ENCODE measurements at places on chromosomes 16 and 17.
A peak's percentile ranks its signal among the peaks of the same experiment; 100 is the strongest.

DNA sequence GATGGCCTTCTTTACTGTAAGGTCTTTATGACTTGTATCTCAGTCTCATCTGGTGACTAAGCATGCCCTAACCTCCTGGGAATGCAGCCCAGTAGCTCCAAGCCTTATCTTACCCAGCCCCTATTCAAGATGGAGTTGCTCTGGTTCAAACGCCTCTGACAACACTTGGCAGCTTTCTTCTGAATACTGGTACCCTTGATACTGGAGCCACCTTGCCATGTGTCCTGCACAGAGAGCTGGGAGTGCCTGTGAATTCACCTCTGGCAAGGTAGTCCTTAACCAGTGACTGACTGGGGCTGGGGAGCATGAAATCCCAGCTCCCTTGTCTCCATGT lies 17.2 kb downstream of the NUDT7 start:
- DNase-seq = no peak

DNA sequence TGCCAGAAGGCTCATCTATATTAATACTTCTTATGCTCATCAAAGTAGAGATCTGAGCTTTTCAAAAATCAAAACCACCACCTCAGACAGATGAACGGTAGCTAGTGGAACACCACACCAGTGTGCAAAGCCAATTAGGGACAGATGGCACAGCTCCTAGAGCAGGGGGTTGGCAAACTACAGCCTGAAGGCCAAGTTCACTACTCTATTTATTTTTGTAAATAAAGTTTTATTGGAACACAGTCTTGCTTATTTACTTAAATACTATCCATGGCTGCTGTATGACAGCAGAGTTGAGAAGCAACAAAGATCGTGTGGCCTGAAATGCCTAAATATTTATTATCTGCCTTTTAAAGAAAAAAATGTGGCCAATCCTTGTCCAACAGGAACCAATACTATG lies 56.8 kb downstream of the AMFR start:
- DNase-seq = no peak

GRCh38 chr16:67084345-67085028 lies 25.3 kb upstream of the PHAF1 start:
- DNase-seq = no peak

DNA sequence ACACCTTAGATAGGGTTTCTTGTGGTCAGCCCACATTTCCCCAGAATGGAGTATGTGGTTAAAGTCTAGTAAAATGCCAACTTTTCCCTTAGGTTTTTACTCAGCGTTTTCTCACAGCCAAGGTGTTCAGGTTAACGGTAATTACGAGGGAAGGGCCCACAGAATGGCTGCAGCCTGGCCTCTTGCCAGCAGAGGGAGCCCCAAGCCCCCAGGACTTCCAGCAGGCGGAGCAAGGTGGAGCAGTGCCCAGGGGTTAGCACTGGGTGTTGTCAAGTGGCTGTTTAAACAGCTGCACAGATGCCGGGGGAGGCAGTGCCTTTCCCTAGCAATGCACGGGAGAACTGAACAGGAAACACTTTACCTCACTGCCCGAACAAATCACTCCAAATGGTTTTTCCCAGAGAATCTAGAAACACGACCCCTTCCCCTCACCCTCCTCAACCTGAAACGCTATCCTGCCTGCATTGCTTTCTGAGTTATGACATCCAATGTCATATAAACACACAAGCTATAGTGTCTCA lies 6.6 kb downstream of the PHB1 start:
- peak; percentile 74 for DNase-seq

- no peak for DNase-seq
Observed at GRCh38 chr16:7772722-7773121, 440.1 kb downstream of the RBFOX1 start.

- DNase-seq = no peak
Observed at GRCh38 chr16:23339787-23340186, 37.7 kb downstream of the SCNN1B start.

- DNase-seq = no peak
Observed at GRCh38 chr17:73760439-73760758, 116.2 kb upstream of the SDK2 start.

GRCh38 chr17:82909322-82909904 lies 69.6 kb upstream of the ZNF750 start:
- DNase-seq = no peak

- DNase-seq = no peak
Observed at GRCh38 chr16:66695471-66695934, 1.0 kb downstream of the CMTM4 start.

- DNase-seq = peak; percentile 55
Observed at GRCh38 chr16:578870-579405, 9.2 kb downstream of the PIGQ start.

DNA sequence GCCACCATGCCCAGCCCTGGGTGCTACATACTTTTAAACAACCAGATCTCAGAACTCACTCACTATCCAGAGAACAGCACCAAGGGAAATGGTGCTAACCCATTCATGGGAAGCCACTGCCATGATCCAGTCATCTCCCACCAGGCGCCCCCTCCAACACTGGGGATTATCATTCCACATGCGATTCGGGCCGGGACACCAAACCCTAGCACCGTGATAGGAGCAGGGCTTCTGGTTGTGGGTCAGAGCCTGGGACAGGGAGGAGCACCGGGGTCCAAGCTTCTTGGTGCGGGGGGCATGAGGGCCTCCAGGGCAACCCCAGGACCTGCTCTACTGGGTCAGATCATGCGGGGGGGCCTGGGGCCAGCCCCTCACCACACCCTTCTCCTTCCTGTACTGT lies 4.5 kb downstream of the TMEM235 start:
- DNase-seq = no peak

- DNase-seq = no peak
Observed at GRCh38 chr17:45042346-45043120, 8.9 kb downstream of the DCAKD start.

DNA sequence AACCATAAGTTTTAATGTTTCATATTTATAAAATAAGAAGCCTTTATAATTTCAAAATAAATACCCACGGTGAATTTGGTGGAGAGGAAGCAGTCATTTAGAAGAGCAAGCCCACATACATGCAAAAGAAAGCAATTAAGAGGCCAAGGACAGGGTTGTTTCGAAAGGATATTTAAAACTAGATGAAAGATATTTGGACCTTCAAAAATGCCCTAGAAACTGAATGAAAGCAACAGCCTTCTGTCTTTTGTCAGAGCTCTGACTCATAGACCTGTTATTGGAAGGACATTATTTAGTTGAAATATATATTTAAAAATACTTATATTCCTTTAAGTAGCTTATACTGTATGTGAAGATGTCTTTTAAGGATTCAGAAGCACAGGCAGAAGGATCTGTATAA lies 8.6 kb upstream of the METTL9 start:
- DNase-seq = no peak

DNA sequence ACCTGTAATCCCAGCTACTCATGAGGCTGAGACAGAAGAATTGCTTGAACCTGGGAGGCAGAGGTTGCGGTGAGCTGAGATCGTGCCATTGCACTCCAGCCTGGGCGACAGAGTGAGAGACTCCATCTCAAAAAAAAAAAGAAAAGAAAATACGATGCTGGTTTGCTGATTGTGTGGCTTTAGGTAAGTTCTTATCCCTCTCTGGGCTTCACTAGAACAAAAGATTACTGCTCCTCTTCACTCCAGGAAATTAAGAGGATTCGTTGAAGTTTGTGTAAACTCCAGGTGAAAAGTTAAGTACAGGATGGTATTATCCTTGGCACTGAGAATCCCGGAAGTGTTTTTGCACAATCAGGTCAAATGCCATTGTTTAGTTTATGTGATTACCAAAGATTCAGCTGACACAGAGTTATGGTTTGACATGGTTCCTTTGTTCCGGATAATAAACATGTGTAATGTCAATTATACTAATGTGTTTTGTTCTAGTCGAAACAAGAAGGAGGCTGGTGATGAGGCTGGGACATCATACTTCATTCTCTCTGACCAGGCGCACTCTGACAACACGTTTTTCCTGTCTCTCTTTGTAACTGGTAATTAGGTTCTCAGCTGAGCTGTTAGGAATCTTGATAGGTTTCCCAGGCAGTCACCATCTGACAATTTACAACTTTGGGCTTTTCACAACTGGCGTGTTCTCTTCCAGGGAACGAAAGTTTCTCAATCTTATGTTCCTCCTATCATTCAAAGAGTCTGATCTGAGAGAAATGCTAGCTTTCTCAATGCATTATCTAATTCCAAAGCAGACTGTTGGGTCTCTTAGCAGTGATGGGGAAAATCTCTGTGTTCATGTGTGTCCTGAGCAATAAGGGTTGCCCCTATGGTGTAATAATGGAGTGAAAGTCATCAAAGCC lies 10.8 kb upstream of the TAOK1 start:
- no peak for DNase-seq

DNA sequence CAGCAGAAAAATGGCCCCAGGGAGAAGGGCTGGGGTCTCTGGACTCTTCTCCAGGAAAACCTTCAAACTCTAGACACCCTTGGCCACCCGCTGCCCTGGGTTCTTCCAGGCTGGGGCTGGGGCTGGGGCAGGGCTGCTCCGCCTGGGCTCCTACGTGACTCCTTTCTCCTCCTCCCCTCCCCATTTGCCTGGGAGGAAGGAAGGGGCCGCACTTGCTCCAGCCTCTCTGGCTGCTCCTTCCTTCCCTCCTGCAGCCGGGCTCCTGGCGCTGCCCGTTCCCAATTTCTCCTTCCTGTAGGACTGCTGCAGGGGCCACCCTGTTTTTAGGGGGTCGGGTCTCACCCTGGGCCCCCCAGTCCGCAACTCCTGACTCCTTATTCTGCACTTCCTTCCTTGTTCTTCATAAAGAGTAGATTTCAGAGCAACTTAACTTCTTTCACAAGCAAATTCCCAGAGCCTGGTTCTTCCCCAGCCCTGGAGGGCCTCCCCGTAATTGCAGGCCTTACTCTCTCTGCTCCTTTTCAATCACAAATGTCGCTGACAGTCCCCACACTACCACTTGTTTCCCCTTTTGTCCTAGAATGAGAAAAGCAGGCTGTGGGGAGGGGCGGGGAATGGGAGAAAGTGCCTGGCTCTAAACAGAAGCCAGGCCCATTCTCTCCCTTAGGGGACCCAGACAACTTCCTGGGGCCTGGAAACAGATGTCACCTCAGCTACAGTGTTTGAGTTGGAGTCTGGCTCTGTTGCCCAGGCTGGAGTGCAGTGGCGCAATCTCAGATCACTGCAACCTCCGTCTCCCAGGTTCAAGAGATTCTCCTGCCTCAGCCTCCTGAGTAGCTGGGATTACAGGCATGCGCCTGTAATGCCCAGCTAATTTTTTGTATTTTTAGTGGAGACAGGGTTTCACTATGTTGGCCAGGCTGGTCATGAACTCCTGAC lies 137.8 kb downstream of the ENGASE start:
- DNase-seq = no peak

DNA sequence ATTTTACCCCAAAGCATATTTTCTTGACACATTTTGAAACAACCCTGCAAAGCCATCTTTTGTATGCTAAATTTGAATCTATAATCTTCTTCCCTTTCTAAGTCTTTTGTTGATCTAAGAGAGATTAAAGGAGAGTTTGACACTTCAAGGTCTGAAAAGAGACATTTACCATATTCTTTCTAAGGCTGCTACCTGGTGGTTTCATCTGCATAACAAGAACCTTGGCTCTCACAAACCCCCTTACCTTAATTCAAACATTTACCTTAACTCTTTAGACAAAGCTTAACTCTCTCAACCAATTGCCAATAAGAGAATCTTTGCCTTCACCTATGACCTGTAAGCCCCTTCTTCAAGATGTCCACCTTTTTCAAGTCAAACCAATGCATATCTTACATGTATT lies 1143.6 kb downstream of the CDH11 start:
- DNase-seq = no peak

DNA sequence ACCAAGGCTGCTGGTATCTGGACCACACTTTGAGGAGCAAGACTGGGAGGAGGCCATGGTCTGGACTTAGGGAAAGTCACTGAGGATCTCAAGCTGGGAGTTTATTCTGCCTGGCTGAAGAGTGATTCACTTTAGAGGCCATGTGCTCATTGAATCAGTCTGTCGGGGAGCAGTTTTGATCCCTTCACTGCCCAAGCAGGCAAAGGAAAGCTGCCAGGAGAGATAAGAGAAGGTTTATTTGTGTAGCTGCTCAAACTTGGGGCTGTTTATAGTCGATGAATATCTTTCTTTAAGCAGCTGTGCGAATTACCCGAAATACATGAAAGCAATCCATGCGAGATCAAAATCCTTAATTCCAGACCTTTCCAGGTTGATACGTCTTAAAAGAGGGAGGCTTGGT lies 544.4 kb upstream of the EEF2KMT start:
- no peak for DNase-seq

DNA sequence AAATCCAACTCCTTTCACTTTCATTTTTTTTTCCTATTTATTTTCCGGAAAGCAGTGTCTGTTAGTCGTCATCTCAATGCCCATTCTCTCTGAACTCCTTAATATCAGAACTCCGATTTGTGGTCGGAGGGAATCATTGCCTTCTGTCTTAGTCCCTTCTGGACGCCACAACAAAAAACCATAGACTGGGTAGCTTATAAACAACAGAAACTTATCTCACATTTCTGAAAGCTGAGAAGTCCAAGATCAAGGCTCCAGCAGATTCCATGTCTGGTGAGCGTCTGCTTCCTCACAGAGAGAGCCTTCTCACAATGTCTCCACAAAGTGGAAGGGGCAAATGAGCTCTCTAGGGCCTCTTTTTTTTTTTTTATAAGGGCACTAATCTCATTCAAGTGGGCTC lies 296.6 kb upstream of the CDH11 start:
- no peak for DNase-seq

- no peak for DNase-seq
Observed at GRCh38 chr17:80443916-80444643, 29.1 kb downstream of the ENDOV start.

- DNase-seq = no peak
Observed at GRCh38 chr17:13442361-13442760, 159.4 kb downstream of the HS3ST3A1 start.

GRCh38 chr17:80858301-80859001 lies 133.2 kb upstream of the CHMP6 start:
- no peak for DNase-seq

DNA sequence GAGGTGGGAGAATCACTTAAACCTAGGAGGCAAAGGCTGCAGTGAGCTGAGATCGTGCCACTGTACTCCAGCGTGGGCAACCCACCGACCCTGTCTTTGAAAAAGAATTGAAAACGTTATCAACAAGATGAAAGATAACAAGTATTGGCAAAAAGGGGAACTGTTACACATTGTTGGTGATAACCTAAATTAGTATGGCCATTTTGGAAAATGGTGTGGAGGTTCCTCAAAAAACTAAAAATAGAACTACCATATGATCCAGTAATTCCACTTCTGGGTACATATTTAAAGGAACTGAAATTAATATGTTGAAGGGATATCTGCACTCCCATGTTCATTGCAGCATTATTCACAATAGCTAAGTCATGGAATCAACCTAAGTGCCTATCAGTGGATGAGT lies 61.0 kb downstream of the ABHD15 start:
- DNase-seq = no peak

- DNase-seq = no peak
Observed at GRCh38 chr17:40307001-40307730, 1.8 kb upstream of the RARA start.

GRCh38 chr16:50313596-50314478 lies 47.5 kb downstream of the ADCY7 start:
- peak; percentile 10 for DNase-seq

Measured in stimulated activated naive CD4-positive, alpha-beta T cell treated with Interleukin-2 at 50 U/mL for 16 hours (primary cell).